ENCODE measurements at places on chromosomes 3 and 15.

DNA sequence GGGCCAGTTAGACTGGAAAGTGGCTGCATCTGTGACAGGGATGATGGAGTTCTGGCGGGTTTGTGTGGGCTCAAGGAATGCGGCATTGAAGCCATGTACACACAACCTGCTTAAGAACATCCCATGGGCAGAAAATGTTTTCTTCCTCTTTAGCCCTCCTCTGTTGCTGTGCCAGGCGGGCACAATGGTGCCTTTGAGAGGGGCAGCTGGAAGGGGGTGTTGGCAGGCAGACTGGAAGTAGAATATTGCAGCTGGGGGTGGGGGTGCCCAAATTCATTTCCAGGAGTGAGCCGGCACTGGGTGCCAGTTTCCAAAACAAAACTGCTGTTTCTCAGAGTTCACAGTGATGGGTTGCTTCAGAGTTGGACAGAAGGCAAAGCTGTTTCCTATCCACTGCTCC, 91.8 kb upstream of the ETV5 start:
- H3K4me1 ChIP-seq, result no peaks in the 10 kb centered on the region
- no peak for DNase-seq
- peaks cover 26% of the 10 kb centered on the region for H3K27me3 ChIP-seq
- no peak overlapping the region for H3K4me3 ChIP-seq
- no peaks in the 10 kb centered on the region for H3K36me3 ChIP-seq
- no peak overlapping the region for H3K27ac ChIP-seq

DNA sequence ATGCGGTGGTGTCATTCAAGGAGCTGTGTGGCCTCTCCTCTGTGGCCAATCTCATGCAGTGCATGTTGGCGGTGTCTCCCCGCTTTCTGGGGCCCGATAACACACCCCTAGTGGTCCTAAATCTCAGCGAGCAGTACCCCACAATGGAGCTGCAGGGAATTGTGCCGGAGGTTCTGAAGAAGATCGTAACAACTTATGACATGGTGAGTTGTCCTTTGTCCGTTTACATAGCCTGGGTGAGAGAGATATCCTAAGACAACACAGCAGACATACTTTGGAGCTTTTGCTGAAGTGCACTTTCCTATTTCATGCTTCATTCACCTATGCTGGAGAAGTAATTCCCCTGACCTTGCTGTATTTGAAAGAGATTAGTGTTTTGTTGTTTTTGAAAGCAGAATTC, 130.0 kb downstream of the PLCL2 start:
- no peaks in the 10 kb centered on the region for H3K4me1 ChIP-seq
- no peaks in the 10 kb centered on the region for H3K27me3 ChIP-seq
- no peak overlapping the region for H3K4me3 ChIP-seq
- H3K27ac ChIP-seq, result no peak overlapping the region
- H3K36me3 ChIP-seq, result no peaks in the 10 kb centered on the region
- no peak for DNase-seq

GRCh38 chr3:114290911-114291901, 2.6 kb upstream of the TIGIT start:
- H3K27me3 ChIP-seq, result peaks cover 22% of the 10 kb centered on the region
- no peaks in the 10 kb centered on the region for H3K36me3 ChIP-seq
- no peaks in the 10 kb centered on the region for H3K4me1 ChIP-seq
- H3K4me3 ChIP-seq, result no peak overlapping the region
- no peak for DNase-seq

DNA sequence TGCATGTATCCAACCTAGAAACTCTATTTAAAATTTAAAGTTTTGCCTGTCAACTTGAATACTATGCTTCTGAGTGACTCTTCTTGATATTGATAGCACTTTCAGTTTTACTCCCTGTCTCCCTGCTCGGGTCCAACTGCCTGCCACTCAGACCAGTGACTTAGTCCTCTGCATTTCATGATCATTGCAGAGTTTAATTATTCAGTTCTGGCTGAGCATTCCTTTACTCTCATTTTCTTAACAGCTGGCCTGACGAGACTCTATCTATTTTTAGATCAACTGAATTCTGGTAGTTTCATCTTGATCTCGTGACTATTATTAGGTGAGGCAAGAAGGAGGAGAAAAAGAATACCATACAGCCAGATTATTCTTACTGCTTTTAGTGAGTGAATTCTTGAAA, 617.4 kb downstream of the SI start:
- peak overlapping the region; percentile 11 for H3K4me3 ChIP-seq
- H3K4me1 ChIP-seq, result peaks cover 36% of the 10 kb centered on the region
- DNase-seq, result no peak

DNA sequence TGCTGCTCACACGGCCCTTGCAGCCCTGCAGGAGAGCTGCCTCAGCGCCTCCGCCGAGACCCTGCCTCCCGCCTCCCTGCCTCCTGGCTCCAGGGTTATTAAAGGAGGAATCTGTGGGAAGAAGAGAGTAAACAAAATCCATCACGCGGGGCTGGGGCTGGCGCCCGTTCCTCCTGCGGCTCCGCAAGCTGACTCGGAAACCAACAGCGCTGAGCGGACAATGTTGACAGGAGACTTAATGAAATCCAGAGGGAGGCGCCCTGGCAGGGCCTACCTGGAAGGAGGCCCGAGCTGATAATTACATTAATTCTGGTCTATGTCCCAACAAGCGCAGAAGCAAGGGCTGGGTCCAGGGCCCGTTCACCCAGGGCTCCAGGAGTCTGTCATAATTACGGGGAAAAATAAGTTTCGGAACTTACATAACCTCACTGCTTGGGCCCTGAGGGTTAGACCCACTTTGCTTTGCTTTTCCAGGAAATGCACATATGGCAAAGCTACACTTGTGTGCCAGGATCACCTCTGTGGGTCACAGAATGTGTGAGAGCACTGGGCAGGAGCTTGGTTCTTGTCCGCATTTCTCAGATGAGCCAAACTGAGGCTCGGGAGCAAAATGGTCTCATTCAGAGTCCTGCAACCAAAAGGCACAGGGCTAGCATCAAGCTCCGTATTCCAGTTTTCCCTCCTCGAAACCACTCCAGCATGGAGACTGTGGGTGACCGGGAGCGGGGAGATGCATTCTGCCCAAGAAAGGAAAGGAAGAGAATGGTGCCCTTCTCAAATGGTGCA, 43.8 kb upstream of the SLC6A6 start:
- H3K27me3 ChIP-seq, result no peaks in the 10 kb centered on the region
- H3K27ac ChIP-seq, result peak overlapping the region; percentile 66
- no peak overlapping the region for H3K4me3 ChIP-seq
- peaks cover 44% of the 10 kb centered on the region for H3K4me1 ChIP-seq
- no peak for DNase-seq

DNA sequence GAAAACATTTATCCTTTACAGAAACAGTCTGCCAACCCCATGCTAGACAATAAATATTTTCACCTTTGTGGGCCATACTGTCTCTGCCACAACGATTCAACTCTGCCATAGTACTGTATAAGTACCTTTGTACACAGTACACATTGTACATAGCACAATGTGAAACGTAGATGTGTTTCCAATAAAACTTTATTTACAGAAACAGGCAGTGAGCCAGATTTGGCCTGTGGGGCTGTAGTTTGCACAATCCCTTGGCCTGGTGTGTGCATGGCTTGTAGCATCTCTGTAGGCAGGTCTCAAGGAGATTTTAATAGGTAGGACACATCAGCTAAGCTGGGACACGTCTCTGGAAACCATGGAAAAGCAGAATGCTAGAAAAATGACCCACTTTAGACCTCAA, 74.3 kb downstream of the TFG start:
- H3K4me1 ChIP-seq, result peaks cover 15% of the 10 kb centered on the region
- no peak overlapping the region for H3K4me3 ChIP-seq
- no peak overlapping the region for H3K27ac ChIP-seq
- no peak for DNase-seq

GRCh38 chr15:38263996-38264395, 11.4 kb downstream of the SPRED1 start:
- no peak overlapping the region for H3K4me3 ChIP-seq
- H3K27me3 ChIP-seq, result no peaks in the 10 kb centered on the region
- H3K4me1 ChIP-seq, result peaks cover 44% of the 10 kb centered on the region
- no peak for DNase-seq
- H3K36me3 ChIP-seq, result no peaks in the 10 kb centered on the region

DNA sequence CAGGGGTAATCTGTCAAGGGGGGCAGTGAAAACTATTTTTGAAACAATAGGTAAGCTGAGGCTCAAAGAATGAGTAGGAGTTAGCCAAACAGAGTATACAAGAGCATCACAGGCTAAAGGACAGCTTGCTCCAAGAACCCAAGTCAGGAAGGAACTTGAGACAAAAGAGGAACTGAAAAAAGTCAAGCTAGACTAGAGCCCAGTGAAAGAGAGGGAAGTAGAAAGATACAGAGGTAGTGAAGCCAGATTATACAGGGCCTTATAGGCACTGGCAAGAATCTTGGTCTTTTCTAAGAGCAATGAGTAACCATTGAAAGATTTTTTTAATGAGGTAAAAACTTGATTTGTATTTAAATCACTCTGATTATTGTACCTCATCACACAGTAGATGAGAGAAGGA, 69.9 kb downstream of the FILIP1L start:
- no peak overlapping the region for H3K4me3 ChIP-seq
- H3K27ac ChIP-seq, result peak overlapping the region; percentile 89
- H3K4me1 ChIP-seq, result peaks cover 88% of the 10 kb centered on the region
- peaks cover 1% of the 10 kb centered on the region for H3K36me3 ChIP-seq
- no peaks in the 10 kb centered on the region for H3K27me3 ChIP-seq
- DNase-seq, result no peak

GRCh38 chr3:126355777-126356372, 1.3 kb downstream of the KLF15 start:
- H3K4me1 ChIP-seq, result peaks cover 15% of the 10 kb centered on the region
- peak overlapping the region; percentile 24 for H3K27ac ChIP-seq
- peaks cover 21% of the 10 kb centered on the region for H3K27me3 ChIP-seq
- DNase-seq, result peak; percentile 89

- H3K36me3 ChIP-seq, result no peaks in the 10 kb centered on the region
- H3K27ac ChIP-seq, result peak overlapping the region; percentile 89
- no peak overlapping the region for H3K4me3 ChIP-seq
- H3K4me1 ChIP-seq, result peaks cover 63% of the 10 kb centered on the region
- H3K27me3 ChIP-seq, result no peaks in the 10 kb centered on the region
- no peak for DNase-seq
Observed at GRCh38 chr3:140627756-140628155, 50.1 kb upstream of the TRIM42 start.

DNA sequence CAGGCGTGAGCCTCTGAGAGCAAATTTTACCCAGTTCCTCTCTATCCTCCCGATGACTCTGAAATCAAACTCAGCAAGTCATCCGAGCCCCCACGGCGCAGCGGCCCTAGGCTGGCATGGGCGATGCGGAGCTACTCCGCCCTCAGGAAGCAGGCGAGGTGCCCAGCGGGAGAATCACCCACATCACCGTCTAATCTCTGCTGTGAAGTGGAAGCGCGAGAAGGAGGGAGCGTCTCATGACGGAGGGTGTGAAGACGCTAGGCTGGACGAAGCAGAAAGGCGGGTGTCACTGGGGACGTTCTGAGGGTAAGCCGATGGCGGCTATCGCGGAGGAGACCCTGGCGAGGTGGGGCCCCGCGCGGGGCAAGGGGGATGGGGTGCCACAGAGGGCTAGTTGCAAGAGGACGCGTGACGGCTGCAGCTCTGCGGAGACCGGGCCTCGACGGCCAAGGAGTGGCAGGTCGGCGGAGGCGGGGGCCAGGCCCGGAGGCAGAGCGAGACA, 9.1 kb upstream of the GNAI2 start:
- H3K27ac ChIP-seq, result peak overlapping the region; percentile 90
- peak overlapping the region; percentile 77 for H3K4me3 ChIP-seq
- peaks cover 27% of the 10 kb centered on the region for H3K4me1 ChIP-seq
- H3K27me3 ChIP-seq, result peaks cover 7% of the 10 kb centered on the region

- peaks cover 11% of the 10 kb centered on the region for H3K4me1 ChIP-seq
- peaks cover 68% of the 10 kb centered on the region for H3K27me3 ChIP-seq
- H3K27ac ChIP-seq, result no peak overlapping the region
- H3K4me3 ChIP-seq, result no peak overlapping the region
- no peak for DNase-seq
- H3K36me3 ChIP-seq, result peaks cover 1% of the 10 kb centered on the region
Observed at GRCh38 chr3:160224256-160224655, 966 bp upstream of the C3orf80 start.

DNA sequence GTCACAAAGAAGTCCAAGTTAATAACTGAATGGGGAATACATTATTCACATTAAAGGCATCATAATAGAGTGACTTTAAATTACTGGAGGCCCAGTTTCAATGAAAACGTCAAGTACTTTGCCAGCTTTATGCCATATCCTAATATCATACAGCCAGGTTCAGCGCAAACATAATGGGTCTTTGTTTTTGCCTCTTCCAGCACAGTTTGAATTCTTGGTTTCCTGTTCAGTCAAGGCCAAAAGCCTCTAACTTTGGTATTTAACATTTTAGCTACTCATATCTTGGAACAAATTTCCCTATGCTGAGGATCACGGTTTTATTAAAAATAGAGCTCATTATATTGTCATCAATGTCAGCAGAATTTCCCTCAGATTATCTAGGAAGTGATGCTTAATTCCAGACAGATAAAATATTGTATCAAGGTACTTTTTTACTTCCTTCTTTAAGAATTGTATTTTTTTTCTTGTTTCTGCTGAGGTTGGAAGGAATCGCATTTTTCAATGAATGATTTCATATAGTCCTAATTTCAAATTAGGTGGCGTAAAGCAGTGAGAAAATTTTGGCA, 269.2 kb downstream of the THRB start:
- H3K27ac ChIP-seq, result no peak overlapping the region
- no peaks in the 10 kb centered on the region for H3K27me3 ChIP-seq
- H3K36me3 ChIP-seq, result no peaks in the 10 kb centered on the region
- no peak for DNase-seq

DNA sequence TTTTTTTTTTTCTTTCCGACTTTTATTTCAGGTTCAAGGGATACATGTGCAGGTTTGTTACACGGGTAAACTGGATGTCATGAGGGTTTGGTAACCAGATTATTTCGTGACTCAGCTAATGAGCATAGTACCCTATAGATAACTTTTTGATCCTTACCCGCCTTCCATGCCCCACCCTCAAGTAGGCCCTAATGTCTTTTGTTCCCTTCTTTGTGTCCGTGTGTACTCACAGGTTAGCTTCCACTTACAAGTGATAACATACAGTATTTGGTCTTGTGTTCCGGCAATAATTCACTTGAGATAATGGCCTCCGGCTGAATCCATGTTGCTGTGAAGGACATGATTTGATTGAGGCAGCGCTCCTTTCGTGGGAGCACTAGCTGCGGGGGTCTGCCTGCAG, 402.8 kb upstream of the SGO1 start:
- H3K27ac ChIP-seq, result no peak overlapping the region
- no peak for DNase-seq
- H3K27me3 ChIP-seq, result no peaks in the 10 kb centered on the region

DNA sequence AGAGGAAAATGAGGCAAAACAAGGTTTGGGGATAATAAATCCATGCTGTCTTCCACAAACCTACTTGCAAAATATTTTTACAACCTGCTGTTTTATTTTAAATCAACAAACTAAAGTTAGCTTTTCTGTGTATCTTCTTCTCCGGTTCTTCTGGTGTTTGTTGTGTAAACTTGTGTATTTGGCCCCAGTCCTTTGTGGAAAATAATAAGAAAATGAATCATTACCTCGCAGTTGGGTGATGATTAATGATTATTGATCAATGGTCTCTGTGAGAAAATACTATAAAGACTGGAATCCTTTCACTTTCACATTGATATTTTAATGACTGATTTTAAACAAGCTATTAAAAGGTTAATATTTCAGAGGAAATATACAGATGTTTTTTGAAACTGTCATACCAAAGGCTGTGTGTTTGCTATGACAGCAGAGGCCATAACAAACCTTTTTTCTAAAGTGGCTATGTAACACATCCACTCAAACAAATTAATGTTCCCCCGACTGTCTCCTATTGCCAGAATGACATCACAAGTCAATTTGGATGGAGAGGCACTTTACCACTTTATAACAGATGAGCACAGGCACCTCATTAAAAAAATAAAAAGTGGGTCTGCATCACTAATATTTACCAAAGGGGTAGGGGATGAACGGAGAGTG, 152.5 kb downstream of the MEX3B start:
- peak overlapping the region; percentile 25 for H3K27ac ChIP-seq
- H3K4me3 ChIP-seq, result no peak overlapping the region
- DNase-seq, result no peak
- no peaks in the 10 kb centered on the region for H3K27me3 ChIP-seq
- H3K4me1 ChIP-seq, result peaks cover 63% of the 10 kb centered on the region
